ENCODE measurements at places on chromosomes 3 and 15.
A peak's percentile ranks its signal among the peaks of the same experiment; 100 is the strongest.

GRCh38 chr15:98421419-98422129, 226.8 kb upstream of the IGF1R start:
- DNase-seq, result peak; percentile 51

DNA sequence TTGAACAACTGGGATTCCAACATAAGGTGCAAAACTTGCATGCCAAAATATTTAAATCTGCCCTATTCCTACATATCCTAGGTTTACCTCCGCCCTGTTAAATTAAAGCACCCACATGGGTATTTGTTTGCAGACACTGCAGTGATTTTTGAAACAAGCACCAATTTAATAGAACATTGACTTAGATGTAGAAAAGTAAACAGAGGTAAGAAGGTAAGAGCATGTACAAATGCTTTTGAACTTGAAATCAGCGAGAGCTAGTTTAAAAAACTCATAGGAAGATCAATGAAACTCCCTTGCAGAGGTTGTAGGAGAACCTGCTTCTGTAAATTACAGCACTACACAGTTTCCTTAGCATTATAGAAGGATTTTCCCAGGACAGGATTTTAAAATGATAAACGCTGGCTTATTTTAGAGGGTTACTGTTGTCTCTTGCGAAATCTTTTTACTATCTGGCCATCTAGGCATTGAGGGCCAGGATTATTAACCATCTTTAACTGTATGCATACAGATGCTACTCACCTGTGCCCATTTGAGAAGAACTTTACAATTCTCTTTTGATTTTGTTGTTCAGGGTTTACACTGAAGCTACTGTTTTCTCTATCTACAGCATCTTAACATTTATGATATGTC, 284.8 kb downstream of the FEZF2 start:
- DNase-seq, result no peak

GRCh38 chr3:197495499-197495898, 60.3 kb downstream of the BDH1 start:
- no peak for DNase-seq

DNA sequence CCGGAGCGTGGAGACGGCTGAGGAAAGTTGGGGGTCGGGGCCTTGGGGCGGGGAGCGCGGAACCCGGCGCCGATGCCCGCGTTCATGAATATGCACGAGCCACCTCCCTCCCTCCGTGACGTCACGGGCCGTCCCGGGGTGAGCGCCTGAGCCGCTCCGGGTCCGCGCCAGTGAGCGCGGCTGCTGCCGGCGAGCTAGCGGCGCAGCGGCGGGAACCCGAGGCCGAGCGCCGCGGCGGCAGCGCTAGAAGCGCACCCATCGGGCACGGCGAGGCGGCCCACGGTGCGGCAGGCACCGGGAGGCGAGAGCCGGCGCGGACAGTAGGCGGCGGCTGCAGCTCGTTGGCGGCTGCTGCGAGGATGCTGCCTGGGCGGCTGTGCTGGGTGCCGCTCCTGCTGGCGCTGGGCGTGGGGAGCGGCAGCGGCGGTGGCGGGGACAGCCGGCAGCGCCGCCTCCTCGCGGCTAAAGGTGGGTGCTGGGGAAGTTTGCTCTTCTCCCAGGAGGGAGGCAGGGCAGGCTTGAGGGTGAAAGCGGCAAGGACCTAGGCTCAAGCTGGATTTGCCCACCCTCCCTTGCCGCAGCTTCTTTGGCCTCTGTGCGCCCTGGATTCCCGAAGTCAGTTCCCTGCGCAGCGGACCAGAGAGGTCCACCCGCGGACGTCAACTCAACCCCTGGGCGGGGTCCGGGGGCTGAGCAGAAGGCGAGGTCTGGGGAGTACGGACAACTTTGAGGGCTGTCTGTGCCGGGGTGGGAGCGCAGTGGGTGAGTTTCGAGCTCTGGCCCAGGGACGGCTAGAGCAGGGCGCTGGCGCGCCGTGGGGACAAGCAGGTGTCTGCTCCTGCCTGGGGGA, at the start of gene CLSTN2:
CLSTN2 (plus strand) TSS at position 170 of the 850 bp plus-strand sequence.
- DNase-seq, result no peak

- no peak for DNase-seq
Observed at GRCh38 chr3:147449669-147450068, 40.5 kb downstream of the ZIC1 start.

DNA sequence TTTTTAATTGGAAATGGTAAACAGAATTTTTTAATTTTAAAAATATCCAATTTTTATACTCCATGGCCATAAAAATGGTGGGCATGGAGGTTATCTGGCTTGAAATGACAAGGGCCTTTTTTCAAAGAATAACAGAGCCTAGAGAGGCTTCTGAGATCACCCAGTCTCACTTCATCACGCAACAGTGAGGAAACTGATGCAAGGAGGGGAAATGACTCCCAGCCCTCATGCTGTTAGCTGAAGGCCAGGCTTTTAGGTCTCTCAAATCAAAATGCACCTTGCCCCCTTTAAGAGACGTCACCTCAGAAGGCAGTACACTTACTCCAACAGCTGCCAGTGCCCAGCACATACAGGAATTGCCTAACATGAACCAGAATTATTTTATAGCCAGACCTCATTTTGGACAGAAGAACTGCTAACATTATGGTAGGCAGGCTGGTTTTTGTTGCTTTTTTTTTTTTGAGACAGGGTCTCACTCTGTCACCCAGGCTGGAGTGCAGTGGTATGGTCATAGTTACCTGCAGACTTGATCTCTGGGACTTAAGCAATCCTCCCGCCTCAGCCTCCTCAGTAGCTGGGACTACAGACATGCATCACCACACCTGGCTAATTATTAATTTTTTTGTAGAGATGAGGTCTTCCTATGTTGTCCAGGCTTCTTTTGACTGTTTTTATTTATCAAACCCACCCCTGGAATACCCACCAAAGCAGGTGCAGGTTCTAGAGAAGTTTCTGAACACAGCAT, 9.1 kb downstream of the RAB43 start:
- no peak for DNase-seq

- DNase-seq, result no peak
Observed at GRCh38 chr3:111904376-111905241, 45.5 kb downstream of the PHLDB2 start.

DNA sequence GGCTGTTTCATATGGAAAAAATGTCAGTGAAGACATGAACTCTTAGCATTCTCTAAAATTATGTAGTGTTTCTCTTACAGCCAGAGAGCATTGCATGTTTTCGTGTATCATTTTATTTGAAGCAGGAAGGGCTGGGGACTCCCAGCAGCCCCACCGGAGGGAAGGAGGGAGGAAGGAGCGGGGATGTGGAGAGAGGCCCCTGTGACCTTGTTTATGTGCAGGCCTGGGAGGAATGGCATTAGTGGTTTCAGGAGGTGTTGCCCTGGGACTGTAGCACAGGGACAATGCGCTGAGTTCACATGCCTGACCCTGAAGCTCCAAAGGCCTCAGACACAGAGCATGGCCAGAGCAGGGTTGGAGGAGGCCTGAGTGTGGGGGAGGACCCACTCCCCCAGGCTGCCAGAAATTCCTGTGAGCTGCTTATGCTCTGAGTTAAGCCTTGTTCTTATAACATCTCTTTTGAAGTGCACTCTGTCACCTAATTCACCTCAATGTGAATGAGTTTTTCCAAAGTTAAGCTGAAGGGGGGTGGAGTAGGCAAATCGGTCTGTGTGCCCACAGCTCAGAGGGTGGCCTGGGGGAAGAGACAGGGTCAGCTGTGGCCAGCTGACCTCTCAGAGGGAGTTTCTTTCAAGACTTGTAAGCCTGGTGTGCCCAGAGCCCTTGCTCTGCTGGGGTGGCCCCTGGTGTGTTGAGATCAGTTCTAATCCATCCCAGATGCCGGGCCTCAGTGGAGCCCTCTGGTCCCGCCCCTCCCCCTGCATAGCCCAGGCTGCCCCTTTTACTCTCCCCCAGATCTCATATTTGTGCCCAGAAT, 3.9 kb upstream of the RNU6-1 start:
- no peak for DNase-seq

DNA sequence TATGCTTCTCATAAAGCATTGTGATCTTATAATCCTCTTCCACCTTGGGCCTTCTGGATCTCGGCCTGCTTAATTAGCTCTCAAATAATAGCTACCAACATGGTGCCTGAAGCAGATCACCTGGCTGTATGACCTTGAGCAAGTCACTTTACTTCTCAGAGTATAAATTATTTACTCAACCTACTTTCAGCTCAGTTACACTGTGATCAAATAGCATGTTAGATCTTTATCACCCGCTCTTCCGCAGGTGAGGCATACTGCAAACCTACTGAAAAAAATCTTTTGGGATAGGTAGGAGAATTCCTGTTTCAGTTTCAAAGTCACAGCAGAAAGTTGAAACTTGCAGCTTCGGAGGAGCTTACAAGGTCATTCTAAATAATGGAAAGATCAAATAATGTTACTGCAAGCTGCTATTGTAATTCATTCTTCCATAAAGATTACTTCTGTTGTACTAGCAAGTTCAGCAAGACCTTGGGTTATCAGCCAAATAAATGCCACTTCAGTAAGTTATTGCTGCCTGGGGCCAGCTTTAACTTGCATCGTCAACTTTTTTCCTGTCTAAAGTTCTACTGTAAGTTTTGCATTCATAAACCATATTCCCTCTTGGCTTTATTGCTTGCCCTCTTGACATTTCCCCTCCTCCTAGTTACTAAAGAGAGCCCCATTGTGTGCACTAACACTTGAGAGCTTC, 268.4 kb upstream of the ATP11B start:
- no peak for DNase-seq

Measured in activated naive CD4-positive, alpha-beta T cell treated with Interleukin-2 at 50 U/mL for 16 hours (primary cell).